NCI-H774 (cell line): ENCODE measurements at places on chromosomes 1 and 21.

GRCh38 chr1:208264469-208265121, 20.4 kb upstream of the PLXNA2 start:
- DNase-seq, result no peak

GRCh38 chr1:199226163-199226562, 587.3 kb downstream of the PTPRC start:
- DNase-seq, result no peak

DNA sequence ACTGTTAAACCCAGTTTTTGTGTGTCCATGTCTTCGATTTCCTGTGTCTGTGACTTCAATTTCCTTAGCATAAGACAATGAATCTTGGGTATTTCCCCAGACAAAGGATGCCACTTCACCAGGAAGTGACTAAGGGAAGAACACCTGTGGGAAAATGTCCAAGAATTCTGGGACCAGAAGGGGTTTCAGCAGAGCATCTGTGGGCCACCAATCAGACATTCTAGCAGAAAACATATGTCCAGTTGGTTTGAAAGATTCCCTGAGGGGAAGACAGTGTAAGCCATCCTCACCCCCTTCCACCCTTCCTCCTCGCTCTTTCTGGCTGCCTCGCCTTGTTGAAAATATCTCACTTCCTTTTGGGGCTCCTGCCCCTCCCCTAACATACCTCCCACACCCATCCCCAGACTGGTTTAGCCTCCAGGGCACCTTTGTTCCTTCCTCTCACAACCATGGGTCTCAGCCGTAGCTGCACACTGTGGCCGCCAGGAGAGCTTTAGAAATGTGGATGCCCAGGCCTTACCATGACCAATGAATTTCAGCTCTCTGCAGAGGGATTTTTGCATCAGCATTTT, 25.5 kb upstream of the IFNAR1 start:
- DNase-seq, result no peak

DNA sequence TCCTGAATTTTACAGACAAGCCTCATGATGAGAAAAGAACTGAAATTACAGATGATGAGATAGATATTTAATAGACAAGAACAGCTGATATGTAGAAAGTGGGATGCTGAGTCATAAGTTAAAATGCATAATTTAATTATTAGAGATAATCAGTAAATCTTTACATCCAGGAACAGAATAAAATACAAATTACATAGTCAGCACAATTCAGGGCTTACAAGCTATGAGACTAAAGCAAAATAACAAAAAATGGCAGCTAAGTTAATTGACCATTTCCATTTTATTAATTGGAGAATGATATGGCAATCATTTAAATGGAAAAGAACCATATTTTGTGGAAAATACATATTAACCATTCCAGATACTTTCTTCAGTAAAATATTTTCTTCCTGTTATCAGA, 40.2 kb upstream of the MAN1A2 start:
- DNase-seq, result no peak

GRCh38 chr21:26487981-26488480, 85.1 kb downstream of the CYYR1 start:
- DNase-seq, result no peak

- no peak for DNase-seq
Measured at GRCh38 chr1:205332015-205332791, 10.7 kb upstream of the NUAK2 start.

- no peak for DNase-seq
Measured at GRCh38 chr1:85078903-85079302, 30.6 kb upstream of the MCOLN3 start.

DNA sequence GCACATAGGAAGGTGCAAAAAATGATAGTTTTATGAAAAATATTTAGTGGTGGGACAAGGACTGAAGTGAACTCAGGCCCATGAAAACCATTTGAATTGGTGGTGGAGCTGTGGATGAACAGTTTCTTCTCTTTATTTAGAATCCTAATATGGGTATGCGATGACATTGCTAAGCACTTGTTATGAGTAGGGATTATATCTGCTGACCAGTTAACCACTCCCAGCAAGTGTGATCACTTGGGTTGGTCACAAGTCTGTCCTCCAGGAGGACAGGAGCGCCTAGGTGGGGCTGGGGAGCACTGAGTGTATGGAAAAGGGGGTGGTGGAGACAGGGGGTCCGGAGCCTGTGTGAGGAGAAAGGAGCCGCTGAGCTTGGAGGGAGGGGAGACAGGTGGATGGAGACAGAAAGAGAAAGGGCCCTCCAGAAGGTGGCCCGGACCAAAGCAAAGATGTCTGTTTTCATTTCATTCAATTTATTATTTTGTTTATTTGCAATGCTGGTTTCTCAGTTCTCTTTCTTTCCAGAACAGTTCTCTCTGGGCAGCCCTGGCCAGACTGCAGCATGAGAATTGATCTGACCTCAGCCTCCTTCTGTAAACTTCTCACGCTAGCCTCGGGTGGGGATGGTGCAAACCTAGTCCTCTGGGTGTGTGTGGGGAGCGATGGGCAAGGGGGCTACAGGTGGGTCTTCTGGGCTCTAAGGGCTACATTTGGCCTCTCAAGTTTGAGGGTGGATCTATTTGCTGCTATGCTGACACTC, 9.9 kb upstream of the ZSCAN20 start:
- no peak for DNase-seq

GRCh38 chr1:73205294-73205973, 923.1 kb upstream of the NEGR1 start:
- no peak for DNase-seq

GRCh38 chr1:112337028-112337531, 58.9 kb upstream of the CTTNBP2NL start:
- peak; percentile 48 for DNase-seq

GRCh38 chr1:235929216-235929615, 62.5 kb upstream of the LYST start:
- DNase-seq, result no peak

- peak; percentile 35 for DNase-seq
Measured at GRCh38 chr1:100383743-100384405, 31.6 kb downstream of the CDC14A start.

- DNase-seq, result no peak
Measured at GRCh38 chr21:33937931-33938339, 22.3 kb upstream of the ATP5PO start.

DNA sequence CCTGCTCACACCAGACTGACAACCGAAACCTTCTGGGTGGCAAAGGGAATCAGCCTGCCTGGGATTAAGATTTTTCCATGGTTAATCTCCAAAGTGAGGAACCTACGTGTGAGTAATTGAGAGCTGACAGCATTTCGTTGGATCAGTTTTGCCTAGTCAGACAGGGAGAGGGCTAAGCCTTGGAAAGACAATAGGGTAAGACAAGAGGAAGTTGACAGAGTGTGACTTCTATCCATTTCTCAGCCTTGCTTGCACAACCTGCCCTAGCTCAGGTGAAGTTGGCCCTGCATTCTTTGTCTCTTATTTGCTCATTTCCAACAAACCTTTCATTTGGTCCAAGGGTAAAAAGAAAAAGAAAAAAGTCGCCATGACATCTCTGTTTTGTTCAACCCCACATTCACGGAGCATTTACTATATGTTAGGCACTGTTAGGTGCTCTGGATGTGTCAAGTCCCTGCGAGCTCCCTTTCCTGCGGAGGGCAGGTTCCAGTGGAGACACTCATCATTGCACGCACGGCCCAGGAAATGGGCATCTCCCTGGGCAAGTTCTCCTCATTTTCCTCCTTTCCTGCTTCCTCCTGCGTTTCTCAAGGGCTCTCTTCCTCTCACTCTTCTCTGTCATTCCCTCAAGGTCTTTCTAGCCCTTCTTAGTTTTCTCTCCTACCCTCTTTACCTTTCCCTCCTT, 23.3 kb downstream of the KIRREL1 start:
- DNase-seq, result no peak
